ENCODE measurements at places on chromosomes 5 and 9.

DNA sequence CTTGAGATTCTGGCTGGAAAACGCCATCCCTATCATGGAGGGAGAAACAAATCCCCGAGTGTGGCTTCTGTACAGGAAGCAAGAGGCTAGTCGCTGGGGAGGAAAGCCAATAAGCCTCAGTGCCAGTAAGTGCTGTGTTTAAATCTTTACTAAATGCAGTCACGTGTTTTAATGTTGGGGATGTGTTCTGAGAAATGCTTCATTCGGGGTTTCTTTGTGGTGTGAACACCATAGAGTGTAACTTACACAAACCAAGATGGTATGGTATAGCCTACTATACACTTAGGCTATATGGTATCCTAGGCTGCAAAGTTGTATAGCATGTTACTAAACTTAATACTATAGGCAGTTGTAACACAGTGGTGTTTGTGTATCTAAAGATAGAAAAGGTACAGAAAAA lies 94.7 kb downstream of the GCNT1 start:
- no peaks in the 10 kb centered on the region for H3K36me3 ChIP-seq
- H3K27me3 ChIP-seq, result no peaks in the 10 kb centered on the region
- H3K27ac ChIP-seq, result no peak overlapping the region
- H3K4me3 ChIP-seq, result no peak overlapping the region

DNA sequence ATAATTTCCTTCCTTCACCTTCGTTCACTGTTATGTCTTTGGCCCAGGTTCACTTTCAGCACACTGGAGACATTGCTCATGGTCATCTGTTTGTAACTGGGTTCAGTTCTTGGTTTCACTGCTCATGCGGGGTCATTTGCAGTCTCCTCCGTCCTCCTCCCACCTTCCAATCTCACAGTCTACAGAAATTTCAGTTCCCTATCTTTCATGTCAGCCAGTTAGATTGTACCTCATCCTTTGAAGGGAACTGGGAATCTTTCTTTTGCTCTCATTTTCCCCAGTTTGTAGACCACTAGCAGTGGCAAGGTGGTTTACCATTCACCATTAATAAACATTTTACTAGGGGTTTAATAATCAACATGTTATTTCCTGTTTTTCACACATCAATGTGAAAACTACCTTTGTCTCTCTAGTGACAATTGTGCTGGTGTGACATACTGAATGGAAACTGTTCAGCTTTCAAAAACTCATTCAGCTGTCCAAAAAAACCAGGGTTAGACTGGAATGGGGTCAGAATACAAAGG lies 100.9 kb upstream of the IL6ST start:
- no peak overlapping the region for H3K4me3 ChIP-seq
- H3K27ac ChIP-seq, result no peak overlapping the region
- H3K27me3 ChIP-seq, result no peaks in the 10 kb centered on the region

DNA sequence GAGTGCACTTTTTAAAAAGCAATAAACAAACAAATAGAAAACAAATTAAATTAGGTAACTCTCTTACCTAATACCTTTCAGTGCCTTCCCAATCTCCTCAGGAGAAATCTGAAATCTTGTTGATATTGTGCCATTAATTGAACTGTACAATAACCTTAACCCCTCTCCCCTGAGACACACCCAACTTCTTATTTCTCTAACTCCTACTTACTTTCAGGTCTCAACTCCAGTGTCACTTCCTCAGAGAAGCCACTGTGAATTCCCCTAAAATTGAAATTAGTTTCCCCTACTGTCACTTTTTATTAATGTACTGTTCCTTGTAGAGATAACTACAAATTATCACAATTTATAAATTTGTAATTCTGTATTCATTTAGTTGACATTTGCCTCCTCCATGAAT lies 295.3 kb upstream of the TNC start:
- no peaks in the 10 kb centered on the region for H3K4me1 ChIP-seq
- no peak overlapping the region for H3K4me3 ChIP-seq
- no peaks in the 10 kb centered on the region for H3K27me3 ChIP-seq

GRCh38 chr9:112180387-112180881 lies 5.3 kb upstream of the SUSD1 start:
- H3K27me3 ChIP-seq, result no peaks in the 10 kb centered on the region
- no peaks in the 10 kb centered on the region for H3K4me1 ChIP-seq
- no peaks in the 10 kb centered on the region for H3K36me3 ChIP-seq

- H3K36me3 ChIP-seq, result no peaks in the 10 kb centered on the region
- H3K27me3 ChIP-seq, result no peaks in the 10 kb centered on the region
- H3K27ac ChIP-seq, result no peak overlapping the region
- H3K4me3 ChIP-seq, result peak overlapping the region; percentile 62
- peaks cover 23% of the 10 kb centered on the region for H3K4me1 ChIP-seq
- no peak for DNase-seq
Measured at GRCh38 chr5:151222790-151223446, 974 bp downstream of the CCDC69 start.

- no peaks in the 10 kb centered on the region for H3K36me3 ChIP-seq
- H3K27ac ChIP-seq, result no peak overlapping the region
- DNase-seq, result no peak
- no peak overlapping the region for H3K4me3 ChIP-seq
- no peaks in the 10 kb centered on the region for H3K4me1 ChIP-seq
Measured at GRCh38 chr5:67686746-67687145, 490.1 kb upstream of the CD180 start.

DNA sequence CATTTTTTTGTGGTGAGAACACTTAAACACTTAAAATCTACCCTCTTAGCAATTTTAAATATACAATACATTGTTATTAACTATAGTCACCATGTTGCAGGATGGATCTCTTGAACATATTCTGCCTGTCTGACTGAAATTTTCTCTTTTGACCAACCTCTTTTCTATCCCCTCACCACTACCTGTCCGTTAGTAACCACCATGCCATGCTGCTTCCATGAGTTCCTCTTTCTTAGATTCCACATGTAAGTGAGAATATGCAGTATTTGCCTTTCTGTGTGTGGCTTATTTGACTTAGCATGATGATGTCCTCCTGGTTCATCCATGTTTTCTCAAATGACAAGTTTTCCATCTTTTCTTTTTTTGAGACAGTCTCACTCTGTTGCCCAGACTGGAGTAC lies 48.5 kb upstream of the NAA35 start:
- no peak overlapping the region for H3K27ac ChIP-seq
- H3K36me3 ChIP-seq, result no peaks in the 10 kb centered on the region

GRCh38 chr9:3848445-3849114 lies 322.8 kb upstream of the RFX3 start:
- no peak overlapping the region for H3K27ac ChIP-seq
- no peaks in the 10 kb centered on the region for H3K36me3 ChIP-seq
- no peak overlapping the region for H3K4me3 ChIP-seq
- DNase-seq, result no peak
- peaks cover 10% of the 10 kb centered on the region for H3K4me1 ChIP-seq
- H3K27me3 ChIP-seq, result no peaks in the 10 kb centered on the region

DNA sequence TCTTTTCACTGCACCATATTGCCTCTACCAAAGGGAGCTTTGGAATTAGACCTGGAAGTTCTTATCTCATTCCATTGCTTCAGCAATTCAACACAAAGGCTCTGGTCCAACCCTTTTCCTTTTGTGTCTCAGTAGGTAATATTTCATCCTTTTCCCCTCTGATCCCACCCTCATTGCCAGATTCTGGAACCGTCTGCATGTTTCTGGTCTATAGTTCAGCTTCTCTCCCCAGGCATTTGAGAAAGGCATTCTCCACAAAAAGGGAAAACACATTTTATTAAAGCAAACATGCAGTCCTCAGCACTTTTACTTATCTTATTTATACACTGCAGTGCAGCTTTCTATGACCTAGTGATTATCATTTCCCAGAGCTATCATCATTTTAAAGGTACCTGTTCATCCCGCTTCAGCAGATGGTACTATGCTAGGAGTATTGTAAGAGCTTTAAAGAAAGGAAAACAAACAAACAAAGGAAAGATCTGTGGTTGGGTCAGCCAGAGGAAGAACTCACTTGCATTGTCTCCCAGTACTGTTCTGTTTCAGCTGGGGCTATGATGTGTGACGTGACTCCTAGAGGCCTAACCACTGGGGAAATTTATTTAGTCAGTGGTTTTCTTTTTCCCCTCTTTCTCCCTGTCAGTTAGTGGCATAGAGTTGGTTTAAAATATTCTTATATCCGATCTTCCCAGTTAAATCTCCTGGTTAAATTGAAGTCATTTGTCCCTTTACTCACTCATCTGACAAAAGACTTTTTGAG lies 269.2 kb downstream of the TMEM38B start:
- H3K4me3 ChIP-seq, result no peak overlapping the region
- no peak for DNase-seq
- H3K4me1 ChIP-seq, result no peaks in the 10 kb centered on the region
- peaks cover 13% of the 10 kb centered on the region for H3K27me3 ChIP-seq

- no peak for DNase-seq
- H3K36me3 ChIP-seq, result no peaks in the 10 kb centered on the region
- no peaks in the 10 kb centered on the region for H3K4me1 ChIP-seq
- no peak overlapping the region for H3K27ac ChIP-seq
- H3K27me3 ChIP-seq, result no peaks in the 10 kb centered on the region
Measured at GRCh38 chr5:497090-497700, 27.1 kb downstream of the SLC9A3 start.

All from HCT116 (cell line).